Hepatocyte (in vitro differentiated cells): ENCODE measurements at places on chromosomes 4 and X.
A peak's percentile ranks its signal among the peaks of the same experiment; 100 is the strongest.

DNA sequence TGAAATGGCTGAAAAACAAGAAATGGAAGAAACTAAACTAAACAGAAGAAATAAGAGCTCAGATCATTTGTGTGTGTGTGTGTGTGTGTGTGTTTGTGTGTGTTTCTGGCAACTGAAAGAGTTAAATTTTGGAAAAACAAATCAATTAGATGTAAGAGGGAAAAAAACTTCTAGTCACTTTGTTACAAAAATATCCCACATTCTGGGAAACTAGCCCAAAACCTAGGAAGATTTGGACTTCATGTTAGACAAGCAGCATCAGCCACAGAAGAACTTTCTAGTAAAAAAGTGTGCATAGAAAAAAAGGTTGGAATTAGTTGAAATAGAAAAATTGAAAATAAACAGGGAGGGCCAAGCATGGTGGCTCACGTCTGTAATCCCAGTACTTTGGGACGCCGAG lies 111.6 kb upstream of the PRKG2 start:
- no peak for DNase-seq

DNA sequence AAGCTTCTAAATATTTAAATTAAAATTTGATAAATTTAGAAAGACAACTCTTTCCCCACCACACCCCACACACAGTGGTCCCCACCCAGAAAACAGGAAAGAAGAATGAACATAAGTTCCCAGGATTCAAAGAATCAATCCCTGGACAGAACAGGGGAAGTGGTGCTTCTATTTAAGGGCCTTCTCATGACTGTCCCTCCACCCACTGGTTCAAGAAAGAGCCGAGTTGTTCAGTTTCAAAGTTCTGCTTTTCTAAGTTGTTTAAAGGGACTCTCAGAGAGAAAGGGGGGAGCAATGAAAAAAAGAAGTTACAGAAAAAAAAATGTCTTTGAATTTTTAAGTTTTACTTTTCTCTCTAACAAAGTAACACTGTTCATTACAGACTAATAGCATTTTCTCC lies 195.8 kb downstream of the PDGFC start:
- no peak for DNase-seq

- peak; percentile 19 for DNase-seq
Observed at GRCh38 chr4:91325495-91325894, 978.3 kb upstream of the GRID2 start.

GRCh38 chr4:17511509-17511949 lies 361 bp downstream of the QDPR start:
- peak; percentile 64 for DNase-seq

- no peak for DNase-seq
Observed at GRCh38 chr4:44535981-44536380, 87.4 kb upstream of the KCTD8 start.

GRCh38 chr4:61556277-61556676 lies 356.2 kb downstream of the ADGRL3 start:
- peak; percentile 71 for DNase-seq

DNA sequence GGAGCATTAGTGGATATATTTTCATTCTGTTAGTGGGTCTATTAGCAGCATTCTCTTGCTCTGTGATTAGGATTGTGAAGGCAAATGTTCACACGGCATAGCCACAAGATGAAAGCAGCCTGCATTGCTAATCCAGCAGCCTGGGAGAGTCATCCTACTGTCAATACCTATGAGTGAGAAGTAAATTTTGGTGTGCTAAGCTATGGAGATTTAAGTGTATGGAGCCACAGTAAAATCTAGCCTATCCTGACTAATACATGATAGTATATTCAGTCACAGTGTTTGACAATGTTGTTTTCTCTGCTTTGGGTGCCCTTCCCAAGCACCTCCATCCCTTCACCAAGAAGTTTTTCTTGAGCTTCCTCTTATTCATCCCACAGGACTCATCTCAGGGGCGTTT lies 47.2 kb upstream of the TMPRSS11F start:
- DNase-seq: no peak

GRCh38 chr4:52915191-52915590 lies 53.1 kb downstream of the RASL11B start:
- no peak for DNase-seq

GRCh38 chr4:181202240-181202639 lies 1041.0 kb upstream of the TENM3 start:
- DNase-seq: no peak

DNA sequence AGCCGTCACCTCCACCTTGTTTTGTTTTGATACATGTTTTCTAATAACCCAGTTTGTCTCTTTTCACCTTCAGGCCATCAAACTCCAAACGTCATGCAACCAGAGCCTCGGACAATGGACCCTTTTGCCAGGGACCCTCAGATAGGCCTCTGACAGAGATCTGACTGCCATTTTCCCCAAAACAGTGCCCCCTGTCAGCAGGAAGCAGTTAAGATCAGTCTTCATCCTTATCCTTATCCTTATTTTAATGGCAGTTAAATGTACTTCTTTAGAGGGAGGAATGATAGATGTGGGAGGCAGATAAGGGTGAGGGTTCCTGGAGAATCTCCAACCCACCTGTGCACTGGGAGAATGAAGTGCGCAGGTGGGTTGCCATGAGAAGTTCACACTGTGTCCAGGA lies 135.7 kb downstream of the ANAPC10 start:
- DNase-seq: no peak

- no peak for DNase-seq
Observed at GRCh38 chr4:121182296-121182695, 18.2 kb upstream of the TNIP3 start.

GRCh38 chr4:79296768-79297428 lies 29.0 kb downstream of the NAA11 start:
- no peak for DNase-seq

GRCh38 chr4:13731019-13731418 lies 103.5 kb upstream of the BOD1L1 start:
- DNase-seq: no peak

DNA sequence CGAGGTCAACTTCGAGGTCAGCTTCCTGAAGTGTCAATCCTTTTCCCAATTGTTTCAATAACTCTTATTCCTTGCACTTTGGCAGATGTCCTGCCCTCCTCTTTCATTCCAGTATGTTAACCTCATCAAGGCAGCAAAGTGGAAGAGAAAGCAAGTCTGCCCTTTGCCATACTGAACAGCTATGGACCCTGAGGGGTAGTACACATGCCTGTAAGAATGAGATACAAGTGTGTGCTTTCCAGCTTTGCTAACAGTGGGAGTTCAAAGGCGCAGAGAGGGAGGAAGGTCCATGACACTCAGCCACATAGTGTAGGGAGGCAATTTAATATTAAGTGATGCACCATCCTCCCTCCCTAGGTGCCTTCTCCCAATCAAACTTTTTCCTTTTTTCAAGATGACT lies 96.4 kb upstream of the ZCCHC13 start:
- no peak for DNase-seq

DNA sequence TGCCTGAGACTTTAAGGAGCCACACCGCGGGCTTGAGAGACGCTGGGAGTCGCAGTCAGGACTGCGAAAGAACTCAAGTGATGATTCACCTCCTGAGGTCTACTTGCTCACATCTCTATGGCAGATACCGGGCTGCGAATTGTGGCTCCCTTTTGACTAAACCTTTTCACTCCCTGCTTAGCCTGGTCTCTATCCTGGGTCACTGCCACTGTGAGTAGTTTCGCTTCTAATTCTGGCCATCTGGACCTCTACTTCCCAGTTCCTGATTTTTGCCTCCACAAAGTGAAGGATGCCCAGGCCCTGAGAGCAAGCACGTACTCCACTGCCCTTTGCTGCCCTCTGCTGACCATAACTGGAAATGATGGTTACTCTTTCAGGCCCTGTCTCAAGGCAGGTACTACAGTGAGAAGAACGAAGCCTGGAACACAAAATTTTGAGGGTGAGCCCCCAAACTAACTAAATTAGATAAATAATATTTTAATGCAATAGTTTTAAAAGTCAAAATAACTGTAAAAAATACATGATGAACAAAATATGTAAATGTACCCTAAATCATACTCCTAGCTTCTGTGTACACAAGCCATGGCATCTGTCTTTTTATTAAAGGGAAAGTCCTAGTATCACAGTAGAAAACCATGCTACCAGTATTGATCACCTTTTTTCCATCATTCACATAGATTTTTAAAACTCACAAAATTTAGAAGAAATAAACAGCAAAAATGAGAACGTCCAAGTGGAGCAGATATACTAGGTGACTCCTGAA lies 16.7 kb downstream of the MAD2L1 start:
- DNase-seq: peak; percentile 88
